ENCODE measurements at places on chromosomes 13 and 19.

DNA sequence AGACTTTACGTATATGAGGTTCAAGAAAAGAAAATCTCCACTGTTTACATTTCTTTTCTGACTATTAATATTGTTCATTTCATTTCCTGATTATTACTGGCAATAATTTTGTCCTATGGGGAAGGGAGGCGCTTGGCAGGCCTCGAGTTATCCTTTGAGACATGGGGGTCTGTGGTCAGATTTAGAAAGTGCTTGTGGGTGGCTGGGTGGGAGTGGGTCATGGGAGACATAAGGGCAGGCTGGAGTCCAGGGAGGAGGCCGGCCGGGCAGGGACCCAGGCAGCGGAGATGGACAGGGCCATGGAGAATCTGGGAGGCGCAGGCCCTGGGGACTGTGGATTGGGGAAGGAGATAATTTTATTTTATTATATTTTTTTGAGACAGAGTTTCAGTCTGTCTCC lies 40.1 kb downstream of the LTBP4 start:
- no peak for DNase-seq

DNA sequence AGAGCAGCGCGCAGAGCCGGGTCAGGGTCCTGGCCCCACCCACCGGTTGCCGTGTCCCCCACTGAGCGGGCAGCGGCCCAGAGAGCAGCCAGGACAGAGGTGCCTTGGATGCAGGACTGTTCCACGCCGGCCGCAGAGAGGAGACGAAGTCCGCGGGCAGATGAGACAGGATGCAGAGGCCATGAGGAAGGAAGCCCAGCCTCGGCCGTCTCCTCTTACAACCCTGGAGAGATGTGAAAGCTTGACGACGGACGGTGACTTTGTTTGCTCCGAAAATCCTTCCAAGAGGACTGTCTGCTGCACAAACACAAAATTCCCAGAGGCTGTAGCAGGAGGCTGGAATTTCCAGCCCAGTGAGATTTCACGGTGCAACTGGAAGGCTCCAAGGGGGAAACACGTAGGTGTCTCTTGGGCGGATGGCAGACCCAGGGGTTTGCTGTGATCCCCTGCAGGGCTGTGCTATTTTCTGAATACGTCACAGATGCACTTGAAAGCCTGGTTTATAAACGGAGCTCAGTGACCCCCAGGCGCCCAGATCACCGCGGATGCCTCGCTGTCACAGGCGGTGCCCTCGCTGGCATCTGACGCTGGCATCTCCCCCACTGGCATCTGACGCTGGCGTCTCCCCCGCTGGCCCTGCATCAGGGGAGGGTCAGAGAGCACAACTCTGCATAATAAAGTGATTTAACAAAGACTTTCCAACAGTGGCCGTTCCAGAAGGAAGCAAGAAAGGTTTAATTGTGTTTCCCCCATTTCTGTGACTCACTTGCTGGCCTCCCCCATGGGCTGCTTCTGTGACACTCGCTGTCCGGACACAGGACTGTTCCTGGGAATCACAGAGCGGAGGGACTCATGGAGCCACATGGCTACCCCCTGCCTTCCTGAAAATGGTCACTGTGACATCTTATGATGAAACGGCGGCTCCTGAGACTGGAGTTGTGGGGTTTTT lies 62.0 kb upstream of the C13orf46 start:
- DNase-seq: no peak

GRCh38 chr13:113947311-113948033 lies 26.4 kb downstream of the C13orf46 start:
- no peak for DNase-seq

DNA sequence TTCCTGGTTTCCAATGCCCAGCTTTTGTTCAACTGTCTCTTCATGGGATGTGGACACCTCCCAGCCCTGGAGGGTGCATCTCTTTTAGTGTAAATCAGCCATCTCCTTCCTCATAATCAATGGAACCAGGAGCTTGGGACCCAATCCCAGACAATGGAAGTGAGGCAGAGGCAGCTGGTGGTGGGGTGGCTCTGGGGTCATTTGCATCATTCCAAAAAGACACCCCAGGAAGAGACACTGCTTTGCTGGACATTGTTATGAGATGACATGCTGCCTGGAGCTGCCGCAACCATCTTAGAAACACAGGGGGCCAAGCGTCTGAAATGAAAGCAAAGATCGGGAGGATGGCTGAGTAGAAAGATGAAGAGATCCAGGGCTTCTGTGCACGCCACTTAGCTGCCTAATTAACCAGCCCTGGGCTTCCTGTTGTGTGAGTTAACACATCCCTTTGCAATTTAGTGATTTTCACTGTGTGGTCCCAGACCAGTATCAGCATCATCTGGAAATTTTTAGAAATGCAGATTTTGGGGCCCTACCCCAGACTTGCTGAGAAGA lies 36.1 kb downstream of the IRS2 start:
- no peak for DNase-seq

- DNase-seq: no peak
Measured at GRCh38 chr13:68190818-68191217, 960.7 kb upstream of the PCDH9 start.

Measured in activated T-cell treated with anti-CD3 and anti-CD28 coated beads for 48 hours (primary cell).